ENCODE measurements at places on chromosomes 7 and 10. TPM values are rescaled to one million over a fixed set of nuclear protein-coding genes. Genes with fewer than 3 reads are reported as not detected.

PTPRZ1 gene
- not detected for total RNA-seq

ELOVL3 gene
- total RNA-seq: not detected

NUTM2E gene
- total RNA-seq: 0.11 TPM

PDSS1 gene
- 32.0 TPM for total RNA-seq

ZSWIM8 gene
- 54.3 TPM for total RNA-seq

RPEL1 gene
- total RNA-seq: not detected

PAOX gene
- 6.4 TPM for total RNA-seq

SPDYE6 gene
- total RNA-seq: not detected

PAX4 gene
- not detected for total RNA-seq

EZH2 gene
- 125 TPM for total RNA-seq

IRF5 gene
- total RNA-seq: 7.8 TPM

- DNase-seq: no peak
Measured at GRCh38 chr7:107993891-107994291, 9.1 kb downstream of the LAMB1 start.

DNA sequence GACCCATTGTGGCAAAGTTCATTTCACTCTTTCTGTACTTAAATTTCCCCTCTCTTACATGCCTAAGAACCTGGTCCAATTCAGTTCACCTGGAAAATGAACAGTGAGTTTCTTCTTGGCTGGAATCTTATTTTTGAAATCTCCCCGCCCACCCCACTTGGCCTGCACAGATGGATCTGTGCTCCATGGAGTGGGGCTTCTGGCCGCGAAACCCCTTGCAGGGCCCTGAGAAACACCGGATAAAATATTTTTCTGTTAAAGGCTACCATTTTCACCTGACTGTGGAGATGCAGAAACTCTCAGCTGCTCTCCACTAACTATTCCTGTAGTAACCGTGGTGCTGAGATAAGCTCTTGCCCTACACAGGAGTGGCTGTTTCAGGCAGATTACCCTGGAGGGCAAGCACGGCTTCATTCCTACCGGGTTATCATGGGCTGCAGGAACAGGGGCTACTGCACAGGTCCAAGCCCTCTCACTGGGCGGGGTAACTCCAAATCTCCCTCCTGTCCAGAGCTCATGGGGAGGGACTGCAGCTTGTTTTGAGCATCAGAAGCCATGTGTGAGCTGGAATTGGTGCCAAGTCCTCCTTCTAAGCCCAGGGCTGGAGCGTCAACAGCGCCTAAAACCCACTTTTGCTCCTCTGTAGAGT, 118.9 kb downstream of the PRPF18 start:
- DNase-seq: no peak

- DNase-seq: no peak
Measured at GRCh38 chr7:133354546-133355324, 101.9 kb downstream of the EXOC4 start.

DNA sequence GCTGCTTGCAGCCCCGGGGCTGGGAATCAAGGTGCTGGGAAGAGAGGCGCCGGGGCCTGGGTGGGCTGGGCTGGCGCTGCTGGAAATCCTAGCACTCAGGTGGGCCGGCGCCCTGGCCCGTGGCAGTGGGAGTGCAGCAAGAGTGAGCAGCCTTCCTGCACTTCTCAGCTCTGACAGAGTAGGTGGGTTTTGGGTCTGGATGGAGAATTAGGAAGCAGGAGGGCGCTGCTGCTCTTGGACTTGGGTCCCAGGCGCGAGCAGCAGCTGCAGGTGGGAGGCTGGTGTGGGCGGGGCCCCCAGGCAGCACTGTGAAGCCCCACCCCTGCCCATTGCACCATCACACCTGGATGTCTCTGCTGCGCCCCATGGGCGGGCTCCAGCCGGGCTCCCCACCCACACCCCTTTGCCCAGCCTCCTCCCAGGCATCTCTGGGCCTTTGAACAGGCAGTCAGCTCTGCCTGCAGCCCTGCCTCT, 6.0 kb downstream of the BRI3 start:
- DNase-seq: no peak

DNA sequence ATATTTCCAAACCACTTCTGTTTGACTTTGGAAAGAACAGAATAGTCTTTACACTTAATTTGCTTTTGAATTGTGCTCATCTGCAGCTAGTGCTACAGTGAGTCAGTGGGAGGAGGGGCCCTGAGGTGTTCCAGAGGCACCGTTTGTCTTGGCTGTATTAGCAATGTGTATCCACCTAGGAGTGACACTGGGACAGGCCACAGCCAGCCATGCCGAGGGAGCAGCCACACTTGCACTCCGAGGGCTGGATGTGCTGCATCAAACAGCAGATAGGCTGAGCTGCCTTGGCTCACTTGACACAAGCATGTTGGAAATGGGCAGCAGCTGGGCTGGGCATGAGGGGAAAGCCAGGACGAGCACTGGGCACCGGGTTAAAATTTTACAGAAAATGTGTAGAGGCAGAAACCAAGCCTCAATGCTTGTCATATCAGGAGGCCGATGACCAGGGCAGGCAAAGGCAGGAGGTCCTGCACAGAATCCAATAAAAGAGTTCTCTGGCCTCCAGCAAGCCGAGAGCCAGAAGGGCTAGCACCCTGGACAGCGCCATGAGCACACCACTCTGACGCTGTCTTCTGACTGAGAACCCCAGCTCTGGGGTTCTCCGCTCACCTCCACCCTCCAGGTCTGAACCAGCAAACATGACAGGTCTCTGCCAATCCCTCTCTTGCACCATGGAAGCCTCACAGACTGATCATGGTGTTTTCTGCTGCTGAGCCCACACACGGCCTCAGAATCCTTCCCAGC, 163.3 kb downstream of the GRID1 start:
- DNase-seq: no peak

DNA sequence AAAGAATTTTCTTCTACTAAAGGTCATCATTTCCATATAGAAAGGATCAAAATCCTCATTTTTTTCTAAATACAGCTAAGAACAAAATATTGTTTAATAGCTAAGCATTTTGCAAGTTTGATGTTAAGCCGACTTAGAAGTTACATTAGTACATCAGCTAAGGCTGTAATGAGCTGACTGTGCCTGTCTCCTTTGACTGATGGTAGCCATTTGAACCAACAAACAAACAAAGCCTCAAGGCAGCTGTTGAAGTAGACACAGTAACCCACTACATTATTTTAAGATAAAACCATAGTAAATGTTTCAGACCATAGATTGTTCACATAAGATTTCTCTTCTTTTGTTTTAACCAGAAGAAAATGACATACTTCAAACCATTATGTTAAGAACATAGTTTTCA, 210.9 kb upstream of the VSTM2A start:
- DNase-seq: no peak

DNA sequence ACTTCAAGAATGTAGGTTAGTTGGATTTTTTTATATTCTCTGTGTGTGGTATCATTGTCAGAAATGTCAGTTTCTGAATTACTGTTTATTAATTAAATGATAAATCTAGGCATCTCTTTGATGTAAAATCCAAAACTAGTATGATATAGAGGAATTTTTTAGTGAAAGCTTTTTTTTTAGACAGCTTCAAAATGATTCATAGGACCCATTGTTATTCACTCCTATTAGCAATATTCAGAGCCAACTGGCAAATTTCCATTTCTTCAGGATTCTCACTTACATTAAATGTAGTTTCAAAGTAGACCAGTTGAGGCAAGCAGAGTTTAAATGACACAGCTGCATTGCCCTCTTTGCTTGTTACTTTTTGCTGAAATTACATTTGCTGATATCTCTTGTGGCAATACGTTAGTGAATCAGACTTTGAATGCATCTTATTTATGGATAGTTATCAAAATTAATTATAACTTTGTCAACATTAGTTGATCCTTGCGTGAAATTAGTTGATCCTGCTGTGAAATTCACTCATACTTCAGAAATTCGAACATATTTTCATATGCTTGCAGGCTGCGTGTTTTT, 20.3 kb downstream of the ZNF277 start:
- no peak for DNase-seq

DNA sequence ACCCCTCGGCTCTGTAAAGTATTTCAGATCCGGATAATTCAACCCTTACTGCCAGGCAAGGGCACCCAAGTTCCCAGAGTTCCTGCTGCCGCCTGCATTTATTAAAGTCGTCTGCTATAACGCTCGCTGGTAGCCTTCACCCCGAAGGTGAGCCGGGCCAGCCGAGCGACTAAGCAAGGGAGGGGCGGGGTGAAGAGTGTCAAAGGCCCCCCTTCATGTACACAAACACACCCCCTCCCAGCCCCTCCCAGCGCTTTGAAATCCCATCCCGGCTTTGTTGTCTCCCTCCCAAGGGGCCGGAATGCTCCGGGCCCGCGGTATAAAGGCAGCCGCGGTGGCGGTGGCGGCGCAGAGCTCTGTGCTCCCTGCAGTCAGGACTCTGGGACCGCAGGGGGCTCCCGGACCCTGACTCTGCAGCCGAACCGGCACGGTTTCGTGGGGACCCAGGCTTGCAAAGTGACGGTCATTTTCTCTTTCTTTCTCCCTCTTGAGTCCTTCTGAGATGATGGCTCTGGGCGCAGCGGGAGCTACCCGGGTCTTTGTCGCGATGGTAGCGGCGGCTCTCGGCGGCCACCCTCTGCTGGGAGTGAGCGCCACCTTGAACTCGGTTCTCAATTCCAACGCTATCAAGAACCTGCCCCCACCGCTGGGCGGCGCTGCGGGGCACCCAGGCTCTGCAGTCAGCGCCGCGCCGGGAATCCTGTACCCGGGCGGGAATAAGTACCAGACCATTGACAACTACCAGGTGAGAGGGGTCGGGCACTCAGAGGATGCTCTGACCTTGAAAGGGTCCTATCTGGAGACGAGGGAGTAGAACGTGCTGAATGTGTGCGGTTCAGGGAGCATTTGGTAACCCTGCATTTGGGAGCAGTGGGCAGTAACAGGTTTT, at the start of gene DKK1:
DKK1 (plus strand) TSS at position 349 of the 889 bp plus-strand sequence; CDS start at position 503, 154 bp downstream.
- DNase-seq: no peak

DNA sequence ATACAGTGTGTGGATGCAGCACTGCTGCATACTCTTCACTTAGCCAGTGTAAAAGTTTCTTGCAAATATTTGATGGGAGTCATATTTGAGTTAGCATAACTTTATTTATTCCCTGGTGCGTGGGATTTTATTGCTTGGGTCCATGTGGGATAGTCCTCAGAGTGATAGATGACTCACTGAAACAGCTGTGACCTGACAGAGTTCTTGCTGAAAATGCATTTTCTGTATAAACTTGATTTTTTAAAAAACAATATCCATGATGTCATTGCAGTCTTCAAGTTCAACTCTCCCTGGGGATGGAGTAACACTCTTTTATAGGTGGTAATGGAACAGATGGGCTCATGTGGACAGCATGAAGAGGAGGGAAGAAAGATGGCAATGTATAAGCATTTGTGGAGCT, 310.0 kb downstream of the PPP1R3A start:
- no peak for DNase-seq

GRCh38 chr7:92279396-92280031, 33.7 kb downstream of the ANKIB1 start:
- DNase-seq: no peak
